Central memory CD4-positive, alpha-beta T cell (primary cell): ENCODE measurements at places on chromosomes 11 and 22.

- no peak for DNase-seq
Observed at GRCh38 chr11:109026891-109027489, 362.1 kb downstream of the DDX10 start.

- no peak for DNase-seq
Observed at GRCh38 chr22:20315337-20316216, 4.3 kb downstream of the DGCR6L start.

- no peak for DNase-seq
Observed at GRCh38 chr11:94062360-94062759, 41.2 kb downstream of the HEPHL1 start.

DNA sequence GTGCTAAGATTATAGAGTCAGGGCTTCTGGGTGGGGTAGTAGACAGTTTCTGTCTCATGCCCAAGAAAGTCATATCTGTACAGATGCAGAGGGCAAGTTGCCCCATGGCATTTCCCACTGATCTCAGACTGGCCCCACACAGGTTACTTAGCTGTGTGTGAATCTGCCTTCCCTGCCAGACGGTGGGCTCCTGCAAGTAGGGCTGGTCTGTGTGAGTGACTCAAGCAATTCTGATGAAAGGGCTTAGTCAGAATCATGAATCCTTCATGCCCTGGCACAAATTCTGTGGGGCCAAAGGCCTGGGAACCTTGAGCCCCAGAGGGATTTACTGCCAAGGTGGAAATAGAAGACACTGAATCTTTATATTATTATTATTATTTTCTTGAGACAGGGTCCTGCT lies 30.4 kb downstream of the USH1C start:
- no peak for DNase-seq

DNA sequence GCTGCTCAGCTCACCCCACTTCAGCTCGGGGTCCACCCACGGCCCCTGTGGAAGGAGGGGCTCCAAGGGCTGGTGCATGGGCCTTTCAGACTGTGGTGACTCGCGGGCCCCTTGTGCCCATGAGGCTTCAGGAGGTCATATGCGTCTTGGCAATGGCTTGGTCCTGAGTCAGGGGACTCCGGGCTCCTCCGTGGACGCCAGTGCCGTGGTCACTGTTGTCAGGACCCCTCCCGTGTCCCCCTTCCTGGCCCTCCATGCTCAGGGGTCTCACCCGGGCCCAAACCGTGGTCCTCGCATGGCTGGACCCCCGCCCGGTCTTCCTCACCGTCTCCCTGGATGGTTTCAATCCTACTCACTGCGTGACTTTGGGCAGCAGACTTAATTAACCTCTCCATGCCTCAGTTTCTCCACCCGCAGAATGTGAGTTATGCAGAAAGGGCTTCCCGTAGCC lies 436.4 kb downstream of the TBC1D22A start:
- no peak for DNase-seq

- DNase-seq, result no peak
Observed at GRCh38 chr11:44177905-44178304, 82.4 kb downstream of the EXT2 start.

DNA sequence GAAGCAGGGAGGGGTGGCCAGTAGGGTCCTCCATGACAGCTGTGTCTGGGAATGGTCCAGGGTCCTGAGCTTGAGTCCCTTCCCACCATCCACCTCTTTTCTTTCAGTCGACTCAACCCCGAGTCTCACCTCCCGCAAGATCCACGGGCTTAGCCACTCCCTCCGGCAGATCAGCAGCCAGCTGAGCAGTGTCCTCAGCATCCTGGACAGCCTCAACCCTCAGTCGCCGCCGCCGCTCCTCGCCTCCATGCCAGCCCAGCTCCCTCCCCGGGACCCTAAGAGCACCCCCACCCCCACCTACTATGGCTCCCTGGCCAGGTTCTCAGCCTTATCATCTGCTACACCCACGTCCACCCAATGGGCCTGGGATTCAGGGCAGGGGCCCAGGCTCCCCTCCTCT lies 81.9 kb downstream of the CEP164 start:
- no peak for DNase-seq

DNA sequence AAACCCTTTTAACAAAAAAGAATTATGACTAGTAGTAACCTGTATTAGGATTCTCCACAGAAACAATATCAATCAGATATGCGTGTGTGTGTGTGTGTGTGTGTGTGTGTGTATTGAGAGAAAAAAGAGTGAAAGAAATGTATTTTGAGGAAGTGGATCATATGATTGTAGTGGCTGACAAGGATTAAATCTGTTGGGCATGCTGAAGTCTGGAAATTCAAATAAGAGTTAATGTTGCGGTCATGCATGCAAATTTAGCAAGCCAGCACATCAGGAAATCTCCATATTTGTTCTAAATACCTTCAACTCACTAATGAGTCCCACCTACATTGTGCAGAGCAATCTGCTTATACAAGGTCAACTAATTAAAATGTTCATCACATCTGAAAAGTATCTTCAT lies 46.8 kb upstream of the IGLL5 start:
- DNase-seq, result no peak

DNA sequence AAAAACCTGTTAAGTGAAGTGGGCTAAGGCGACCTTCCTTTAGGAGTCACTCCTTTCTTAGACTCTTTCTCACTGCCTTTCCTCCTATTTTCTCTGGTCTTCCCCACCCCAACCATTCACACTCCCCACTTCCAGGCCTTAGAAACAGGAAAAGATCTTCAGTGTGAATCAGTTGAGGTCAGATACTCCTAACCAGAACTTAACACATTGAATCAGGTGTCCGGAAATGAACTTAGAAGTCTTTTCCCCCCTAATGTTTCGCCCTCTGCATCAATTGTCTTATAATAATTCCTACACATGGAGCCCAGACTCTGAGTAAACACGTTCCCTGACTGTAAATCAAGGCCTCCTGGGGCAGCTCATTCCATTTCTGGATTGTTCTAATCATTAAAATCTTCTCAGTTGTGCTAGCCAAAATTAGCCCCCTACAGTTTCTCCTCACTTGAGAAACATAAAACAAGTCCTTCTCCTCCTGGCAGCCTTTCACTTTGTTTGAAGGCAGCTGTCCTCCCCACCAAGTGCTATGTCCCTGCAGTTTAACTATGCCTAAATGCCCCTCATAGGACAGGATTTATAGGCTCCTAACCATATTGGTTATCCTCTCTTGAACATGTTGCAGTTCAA lies 32.7 kb upstream of the USP47 start:
- DNase-seq, result no peak

DNA sequence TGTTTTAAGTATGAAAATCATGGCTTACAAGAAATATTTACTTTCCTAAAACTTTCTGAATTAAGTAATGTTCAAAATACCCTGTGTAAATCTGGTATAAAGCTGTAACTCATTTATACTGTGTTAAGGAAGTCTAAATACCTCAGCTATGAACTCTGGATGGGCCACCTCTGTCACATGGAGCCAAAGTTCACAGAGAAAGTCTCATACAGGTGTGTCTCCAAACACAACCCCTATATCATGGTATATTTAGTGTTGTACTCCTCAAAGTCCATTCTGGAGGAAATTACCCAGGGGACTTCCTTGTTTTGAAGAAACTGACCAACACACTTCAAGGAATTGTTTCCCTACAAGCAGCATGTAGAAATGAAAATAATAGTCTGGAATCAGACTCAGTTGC lies 909.2 kb upstream of the TENM4 start:
- no peak for DNase-seq
